ENCODE measurements at places on chromosomes 4 and X.

DNA sequence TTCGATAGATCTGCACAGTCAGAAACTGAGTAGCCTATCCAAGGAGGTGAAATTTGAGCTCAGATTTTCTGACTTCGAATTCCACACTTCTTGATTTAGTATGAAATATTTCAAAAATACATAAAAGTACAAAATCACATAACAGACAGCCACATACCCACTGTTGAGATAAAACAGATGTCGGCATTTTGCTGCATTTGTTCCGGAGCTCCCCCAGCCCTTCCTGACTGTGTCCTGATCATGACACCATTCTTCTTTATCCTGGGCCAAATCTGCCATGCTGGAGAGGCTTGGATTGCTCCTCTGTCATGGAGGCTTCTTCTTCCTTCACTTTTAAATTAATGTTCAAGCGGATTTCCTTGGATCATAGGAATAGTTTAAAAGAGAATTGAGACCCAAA lies 124.2 kb upstream of the RBPJ start:
- no peak for DNase-seq

- DNase-seq: no peak
Measured at GRCh38 chr4:168651374-168651773, 154.5 kb downstream of the PALLD start.

- DNase-seq: no peak
Measured at GRCh38 chrX:107398115-107398514, 51.3 kb upstream of the FRMPD3 start.

DNA sequence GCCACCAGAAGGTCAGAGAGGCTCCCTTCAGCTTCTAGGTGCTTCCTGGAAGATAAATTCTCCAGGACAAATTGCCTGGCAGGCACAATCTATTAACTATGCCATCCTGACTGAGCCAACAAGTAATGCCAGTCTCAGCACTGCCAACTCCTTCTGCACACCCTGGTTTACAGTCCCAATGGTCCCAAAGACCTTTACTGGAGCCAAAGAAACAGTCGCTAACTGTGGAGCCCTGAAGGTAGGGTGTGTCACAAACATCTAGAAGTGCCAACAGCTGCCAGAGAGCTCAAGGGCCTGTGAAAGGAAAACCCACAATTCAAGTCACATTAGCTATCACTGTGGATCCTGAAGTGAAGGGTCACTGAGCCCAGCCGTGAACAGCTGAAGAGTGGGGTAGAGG lies 34.9 kb upstream of the CITED1 start:
- DNase-seq: no peak

- no peak for DNase-seq
Measured at GRCh38 chrX:136691028-136691809, 43.3 kb downstream of the CD40LG start.

- DNase-seq: no peak
Measured at GRCh38 chrX:14826319-14826718, 46.5 kb downstream of the FANCB start.
